CD4-positive, CD25-positive, alpha-beta regulatory T cell (primary cell): ENCODE measurements at places on chromosomes 2 and 18. TPM values are rescaled to one million over a fixed set of nuclear protein-coding genes. Genes with fewer than 3 reads are reported as not detected.

The OTOF gene
- 2.3 TPM for total RNA-seq

The CFAP65 gene
- total RNA-seq: not detected

The DNAJC10 gene
- 32.9 TPM for total RNA-seq

The PHLPP1 gene
- 20.3 TPM for total RNA-seq

The EFEMP1 gene
- not detected for total RNA-seq

The SLC16A14 gene
- not detected for total RNA-seq

The TRIM54 gene
- not detected for total RNA-seq

DNA sequence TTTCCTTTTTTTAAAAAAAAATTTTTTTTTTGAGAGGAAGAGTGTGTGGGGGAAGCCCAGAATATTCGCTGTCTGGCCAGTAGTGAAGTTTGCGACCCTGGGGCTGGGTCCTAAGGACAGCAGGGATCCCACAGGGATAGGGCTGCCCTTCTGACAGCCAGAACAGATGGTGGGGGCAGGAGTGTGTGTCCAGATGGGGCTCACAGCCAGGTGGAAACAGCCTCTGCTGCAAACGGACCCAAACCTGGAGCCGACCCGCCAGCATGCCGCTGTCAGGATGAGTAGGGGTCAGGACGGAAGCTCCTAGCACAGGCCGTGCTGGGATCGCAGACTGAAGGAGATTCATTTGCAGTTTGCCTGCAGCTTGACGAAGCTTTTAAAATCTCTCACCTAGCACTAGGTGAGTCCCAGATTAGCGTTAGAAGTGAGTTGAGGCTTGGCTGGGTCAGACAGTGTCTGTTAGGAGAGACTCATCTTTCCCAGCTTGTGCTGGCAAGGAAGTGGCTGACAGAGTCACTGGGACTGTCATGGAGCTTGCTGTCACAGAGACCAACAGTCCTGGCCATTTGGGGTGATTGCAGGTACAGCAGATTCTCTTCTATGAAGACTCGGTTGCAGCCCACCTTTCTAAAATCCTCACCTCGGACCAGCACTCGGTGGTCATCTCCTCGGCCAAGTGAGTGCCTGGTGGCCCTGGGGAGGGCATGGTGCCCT, 93.4 kb downstream of the DGKD start:
- DNase-seq: no peak
- peaks cover 7% of the 10 kb centered on the region for H3K4me1 ChIP-seq
- H3K4me3 ChIP-seq: no peak overlapping the region
- H3K36me3 ChIP-seq: peaks cover 85% of the 10 kb centered on the region

- no peak overlapping the region for H3K4me3 ChIP-seq
- no peaks in the 10 kb centered on the region for H3K27me3 ChIP-seq
- no peaks in the 10 kb centered on the region for H3K36me3 ChIP-seq
Observed at GRCh38 chr18:75034937-75035336, 174.0 kb downstream of the PTGR3 start.

DNA sequence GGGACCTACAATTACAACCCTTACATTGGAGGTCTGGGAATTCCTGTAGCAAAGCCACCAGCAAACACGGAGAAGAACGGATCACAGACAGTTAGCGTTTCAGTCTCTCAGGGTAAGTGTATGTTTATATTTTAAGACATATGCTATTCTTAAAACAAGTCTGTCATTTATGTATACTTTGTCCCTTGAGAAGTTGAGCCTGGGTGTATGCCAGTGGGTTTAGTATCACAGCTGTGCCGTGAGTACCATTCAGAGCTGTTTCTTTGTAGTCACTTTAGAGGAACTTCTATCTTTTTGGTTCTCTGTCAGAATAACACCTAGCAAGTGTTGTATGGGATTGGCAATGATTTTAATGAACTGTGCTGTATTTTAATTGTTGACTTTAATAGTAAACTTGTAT, 125.6 kb downstream of the BIRC6 start:
- H3K4me3 ChIP-seq: no peak overlapping the region
- H3K27me3 ChIP-seq: no peaks in the 10 kb centered on the region
- no peak for DNase-seq

DNA sequence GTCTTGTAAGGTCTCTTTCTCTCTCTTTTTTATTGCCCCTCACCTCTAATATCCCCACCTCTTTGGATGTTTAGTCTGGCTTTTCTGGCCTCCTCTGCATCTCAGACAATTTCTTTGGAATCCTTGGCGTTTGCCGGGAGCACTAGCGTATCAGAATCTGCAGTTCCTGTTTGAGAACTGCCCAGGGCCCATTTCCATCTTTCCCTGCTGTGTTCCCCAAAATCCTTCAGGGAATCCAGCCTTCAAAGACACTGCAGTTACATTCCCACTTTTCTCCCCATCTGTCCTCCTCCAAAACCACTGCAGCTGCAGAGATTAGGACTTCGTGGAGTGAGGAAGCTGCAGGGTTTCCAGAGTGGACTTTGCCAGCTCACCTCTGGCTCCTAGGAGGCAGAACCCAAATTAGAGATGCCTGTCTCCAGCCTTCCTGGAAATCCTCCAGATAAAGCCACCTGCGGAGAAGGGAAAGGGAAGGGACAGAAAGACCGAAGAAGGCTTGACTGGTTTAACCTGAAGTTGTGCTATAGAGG, 2.7 kb downstream of the VSNL1 start:
- peaks cover 8% of the 10 kb centered on the region for H3K27me3 ChIP-seq
- no peak overlapping the region for H3K4me3 ChIP-seq
- H3K36me3 ChIP-seq: no peaks in the 10 kb centered on the region
- H3K27ac ChIP-seq: no peak overlapping the region
- DNase-seq: no peak
- H3K4me1 ChIP-seq: no peaks in the 10 kb centered on the region

DNA sequence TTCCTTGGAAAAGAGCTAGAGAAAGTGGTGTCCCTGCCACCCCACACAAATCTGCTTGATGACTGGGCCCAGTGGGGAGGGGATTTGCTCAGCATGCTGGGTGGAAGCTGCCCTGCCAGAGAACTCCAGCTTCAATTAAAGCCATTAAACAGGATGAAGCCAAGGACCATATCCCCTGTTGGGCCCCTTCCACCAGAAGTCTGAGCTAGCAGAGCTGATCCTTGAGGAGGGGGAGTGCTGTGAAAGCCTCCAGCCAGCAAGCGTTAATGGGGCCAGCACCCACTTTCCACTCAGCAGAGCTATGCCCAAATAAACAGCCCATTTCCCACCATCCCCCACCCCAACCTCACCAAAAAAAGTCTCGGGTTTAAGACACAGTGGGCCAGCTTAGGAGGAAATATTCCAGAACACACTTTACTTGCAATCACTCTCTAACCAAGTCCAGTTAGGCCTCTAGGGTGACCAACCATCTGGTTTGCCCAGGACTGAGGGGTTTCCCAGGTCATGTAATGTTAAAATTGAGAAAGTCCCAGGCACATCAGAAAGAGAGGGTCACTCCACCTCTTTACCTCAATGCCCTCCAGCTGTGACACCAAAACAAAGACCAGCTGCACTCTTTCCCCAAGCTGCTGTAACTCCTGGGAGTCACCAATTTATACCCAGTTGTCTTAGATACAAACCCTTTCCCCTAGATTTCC, 132.3 kb downstream of the FOXI3 start:
- no peak overlapping the region for H3K27ac ChIP-seq
- no peaks in the 10 kb centered on the region for H3K4me1 ChIP-seq
- H3K4me3 ChIP-seq: no peak overlapping the region
- H3K27me3 ChIP-seq: peaks cover 5% of the 10 kb centered on the region
- DNase-seq: no peak

GRCh38 chr18:74611765-74612164, 14.1 kb downstream of the ZNF407 start:
- H3K4me1 ChIP-seq: peaks cover 10% of the 10 kb centered on the region
- H3K27me3 ChIP-seq: no peaks in the 10 kb centered on the region
- no peaks in the 10 kb centered on the region for H3K36me3 ChIP-seq
- DNase-seq: no peak

DNA sequence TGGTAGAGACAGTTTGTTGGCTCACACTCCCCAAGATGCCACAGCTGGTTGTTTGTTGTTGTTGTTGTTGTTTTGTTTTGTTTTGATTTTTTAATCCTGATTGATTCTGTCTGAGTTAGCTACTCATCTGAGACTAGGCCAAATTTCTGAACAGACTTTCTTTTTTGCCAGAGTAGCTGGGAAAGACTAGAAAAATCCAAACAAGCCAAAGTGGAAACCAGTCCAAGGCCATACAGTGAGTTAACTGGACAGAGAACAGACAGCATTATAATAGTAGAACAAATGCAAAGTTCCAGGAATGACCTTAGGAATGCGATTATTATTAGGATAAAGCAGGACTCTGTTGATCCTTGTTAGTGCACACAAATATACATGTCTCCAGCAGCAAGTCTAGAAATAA, 43.8 kb upstream of the CYP26B1 start:
- no peaks in the 10 kb centered on the region for H3K4me1 ChIP-seq
- no peak overlapping the region for H3K4me3 ChIP-seq
- no peak overlapping the region for H3K27ac ChIP-seq
- H3K36me3 ChIP-seq: no peaks in the 10 kb centered on the region

- peaks cover 15% of the 10 kb centered on the region for H3K36me3 ChIP-seq
- H3K27me3 ChIP-seq: no peaks in the 10 kb centered on the region
- H3K4me3 ChIP-seq: no peak overlapping the region
- no peak for DNase-seq
- H3K4me1 ChIP-seq: no peaks in the 10 kb centered on the region
Observed at GRCh38 chr18:79185648-79186047, 116.5 kb downstream of the ATP9B start.
